ENCODE measurements at places on chromosomes 2 and 18. TPM values are rescaled to one million over a fixed set of nuclear protein-coding genes. Genes with fewer than 3 reads are reported as not detected.

The AGXT gene
- not detected for total RNA-seq

DNA sequence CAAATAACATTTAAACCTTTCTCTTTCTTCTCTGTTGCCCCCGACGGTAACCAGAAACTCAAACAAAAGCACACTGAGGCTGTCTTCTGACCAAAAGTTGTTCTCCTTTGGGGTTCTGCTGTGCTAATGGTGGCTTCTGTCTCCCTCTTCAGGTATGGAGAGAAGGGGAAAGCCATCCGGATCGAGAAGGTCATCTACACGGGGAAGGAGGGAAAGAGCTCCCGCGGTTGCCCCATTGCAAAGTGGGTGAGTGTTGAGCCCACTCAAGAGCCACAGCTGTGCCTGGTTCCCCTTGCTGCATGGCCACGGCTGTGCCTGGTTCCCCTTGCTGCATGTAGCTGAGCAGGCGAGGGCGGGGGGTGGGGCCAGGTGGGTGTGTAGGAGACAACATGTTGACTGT lies 67.4 kb downstream of the BOLA3 start:
- H3K27me3 ChIP-seq: no peaks in the 10 kb centered on the region
- H3K4me3 ChIP-seq: no peak overlapping the region
- DNase-seq: no peak
- no peak overlapping the region for H3K27ac ChIP-seq

DNA sequence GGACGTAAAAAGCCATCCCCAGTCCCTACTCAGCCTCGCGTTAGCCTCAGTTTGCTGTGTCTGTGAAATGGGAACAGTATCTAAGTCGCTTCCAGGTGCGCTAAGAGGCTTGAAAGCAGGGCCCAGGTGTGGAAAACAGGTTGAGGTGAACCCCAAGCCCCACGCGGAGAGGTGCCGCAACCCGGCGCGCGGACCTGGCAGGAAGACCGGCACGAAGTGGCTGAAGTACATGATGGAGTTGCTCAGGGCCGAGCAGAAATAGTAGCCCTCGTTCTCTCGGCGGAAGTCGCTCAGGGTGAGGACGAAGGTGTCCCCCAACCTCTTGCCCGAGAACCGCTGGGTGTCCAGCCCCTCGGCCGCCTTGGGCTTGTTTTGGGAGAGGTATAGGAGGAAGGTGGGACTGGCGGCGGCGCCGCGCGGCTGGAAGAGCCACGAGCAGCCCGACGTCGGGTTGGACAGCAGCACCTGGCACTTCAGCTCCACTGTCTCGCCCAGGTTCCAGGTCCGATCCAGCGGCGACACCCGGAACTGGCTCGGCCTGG lies 508 bp downstream of the CD8A start:
- peak overlapping the region; percentile 84 for H3K27ac ChIP-seq
- H3K4me3 ChIP-seq: peak overlapping the region; percentile 83

DNA sequence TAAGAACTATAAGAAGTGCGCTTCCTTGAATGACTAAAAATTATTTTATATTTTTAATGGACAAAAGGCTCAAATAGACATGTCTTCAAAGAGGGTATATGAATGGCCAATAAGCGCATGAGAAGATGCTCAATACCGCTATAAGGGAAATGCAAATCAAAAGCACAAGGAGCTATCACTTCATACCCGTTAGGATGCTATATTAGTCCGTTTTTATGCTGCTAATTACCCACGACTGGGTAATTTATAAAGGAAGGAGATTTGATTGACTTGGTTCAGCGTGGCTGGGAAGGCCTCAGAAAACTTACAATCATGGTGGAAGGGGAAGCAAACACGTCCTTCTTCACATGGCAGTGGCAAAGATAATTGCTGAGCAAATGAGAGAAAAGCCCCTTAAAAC lies 20.5 kb upstream of the PPP4R1 start:
- H3K36me3 ChIP-seq: no peaks in the 10 kb centered on the region
- no peaks in the 10 kb centered on the region for H3K27me3 ChIP-seq

DNA sequence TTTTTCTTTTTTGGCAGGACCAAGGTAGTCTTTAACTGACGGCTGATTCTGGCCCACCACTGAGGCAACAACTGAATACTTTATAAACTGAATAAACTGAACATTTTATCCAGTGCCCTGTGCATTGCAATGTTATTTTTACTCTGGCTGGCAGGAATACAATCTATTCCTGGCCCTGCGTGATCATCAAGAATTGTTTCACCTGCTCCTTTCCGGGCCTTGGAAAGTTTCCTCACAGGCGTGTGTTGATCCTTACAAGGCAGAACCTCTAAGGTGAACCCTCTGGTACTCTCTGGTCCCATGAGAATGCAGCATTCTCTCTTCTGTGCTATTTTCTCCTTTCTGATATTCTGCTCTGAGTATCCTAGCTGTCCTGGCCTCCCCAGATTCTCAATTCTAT lies 113.7 kb upstream of the KLHL29 start:
- no peaks in the 10 kb centered on the region for H3K36me3 ChIP-seq
- H3K4me1 ChIP-seq: no peaks in the 10 kb centered on the region
- peaks cover 8% of the 10 kb centered on the region for H3K27me3 ChIP-seq
- H3K27ac ChIP-seq: no peak overlapping the region
- H3K4me3 ChIP-seq: no peak overlapping the region

DNA sequence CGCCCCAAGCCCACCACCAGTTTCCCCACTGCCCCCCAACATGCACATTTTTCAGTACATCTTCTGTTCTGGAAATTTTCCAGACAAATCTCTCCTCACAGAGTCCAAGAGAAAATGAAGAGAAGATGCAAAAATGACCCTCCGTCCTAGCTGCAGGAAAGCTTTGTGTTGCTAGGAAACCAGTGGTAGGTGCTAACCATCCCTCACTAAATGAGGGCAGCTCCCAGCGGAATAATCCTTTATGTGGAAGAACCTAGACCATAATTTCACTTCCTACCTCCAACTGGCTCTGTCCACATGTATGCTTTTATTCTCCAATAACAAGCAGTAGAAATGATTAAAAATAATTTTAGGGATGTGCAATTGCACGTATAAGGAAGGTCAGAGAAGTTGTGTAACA lies 311.9 kb upstream of the EPHA4 start:
- no peaks in the 10 kb centered on the region for H3K4me1 ChIP-seq
- no peak for DNase-seq
- no peaks in the 10 kb centered on the region for H3K36me3 ChIP-seq
- H3K27ac ChIP-seq: no peak overlapping the region
- H3K27me3 ChIP-seq: no peaks in the 10 kb centered on the region

The CCDC150 gene
- total RNA-seq: 20.9 TPM

The ERICH2 gene
- total RNA-seq: 0.46 TPM

DNA sequence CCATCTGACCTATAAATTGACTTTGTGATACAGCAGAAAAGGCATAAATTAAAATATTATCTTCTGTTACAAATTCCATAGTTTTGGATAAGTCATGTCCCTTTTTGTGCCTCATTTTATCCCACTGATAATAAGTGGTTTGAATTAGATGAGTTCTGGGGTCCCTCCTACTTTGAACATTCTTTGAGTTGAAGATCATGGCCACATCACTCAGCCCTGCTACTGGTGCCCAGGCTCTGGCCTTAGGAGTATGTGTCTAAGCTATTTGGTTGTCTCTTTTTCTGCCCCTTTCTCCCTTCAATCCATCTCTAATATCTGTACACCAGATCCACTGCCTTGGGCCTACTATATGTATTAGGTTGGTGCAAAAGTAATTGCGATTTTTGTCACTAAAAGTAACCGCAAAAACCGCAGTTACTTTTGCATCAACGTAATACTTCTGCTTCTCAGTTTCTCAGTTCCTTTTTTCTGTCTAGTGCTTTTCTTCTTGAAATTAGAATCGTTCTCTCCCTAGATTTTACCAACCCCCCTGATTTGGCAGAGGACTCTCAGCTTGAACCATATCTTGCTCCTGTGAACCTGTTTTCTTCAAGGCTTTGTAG lies 362.5 kb upstream of the TNP1 start:
- peak overlapping the region; percentile 88 for H3K27ac ChIP-seq
- peak overlapping the region; percentile 62 for H3K4me3 ChIP-seq
- H3K4me1 ChIP-seq: peaks cover 35% of the 10 kb centered on the region
- peaks cover 4% of the 10 kb centered on the region for H3K36me3 ChIP-seq

GRCh38 chr18:55869556-55870501 lies 281.8 kb upstream of the TCF4 start:
- no peaks in the 10 kb centered on the region for H3K36me3 ChIP-seq
- no peak for DNase-seq
- no peaks in the 10 kb centered on the region for H3K4me1 ChIP-seq
- H3K27me3 ChIP-seq: no peaks in the 10 kb centered on the region

- DNase-seq: no peak
- H3K27ac ChIP-seq: no peak overlapping the region
- peaks cover 14% of the 10 kb centered on the region for H3K27me3 ChIP-seq
- H3K4me3 ChIP-seq: no peak overlapping the region
- H3K4me1 ChIP-seq: peaks cover 1% of the 10 kb centered on the region
These were observed 55.3 kb downstream of the VWA3B start for GRCh38 chr2:98142106-98142791.

- no peak overlapping the region for H3K4me3 ChIP-seq
- H3K27me3 ChIP-seq: no peaks in the 10 kb centered on the region
- peaks cover 7% of the 10 kb centered on the region for H3K4me1 ChIP-seq
- peaks cover 31% of the 10 kb centered on the region for H3K36me3 ChIP-seq
- no peak for DNase-seq
These were observed 32.7 kb downstream of the NEMP2 start for GRCh38 chr2:190501702-190502407.

The TNFRSF11A gene
- 5.4 TPM for total RNA-seq

The IRS1 gene
- 4.6 TPM for total RNA-seq

GRCh38 chr2:136212426-136213378 lies 94.8 kb upstream of the CXCR4 start:
- H3K4me1 ChIP-seq: peaks cover 56% of the 10 kb centered on the region
- H3K27ac ChIP-seq: peak overlapping the region; percentile 66
- peaks cover 9% of the 10 kb centered on the region for H3K27me3 ChIP-seq
- H3K36me3 ChIP-seq: peaks cover 16% of the 10 kb centered on the region
- peak overlapping the region; percentile 47 for H3K4me3 ChIP-seq
- peak; percentile 55 for DNase-seq

DNA sequence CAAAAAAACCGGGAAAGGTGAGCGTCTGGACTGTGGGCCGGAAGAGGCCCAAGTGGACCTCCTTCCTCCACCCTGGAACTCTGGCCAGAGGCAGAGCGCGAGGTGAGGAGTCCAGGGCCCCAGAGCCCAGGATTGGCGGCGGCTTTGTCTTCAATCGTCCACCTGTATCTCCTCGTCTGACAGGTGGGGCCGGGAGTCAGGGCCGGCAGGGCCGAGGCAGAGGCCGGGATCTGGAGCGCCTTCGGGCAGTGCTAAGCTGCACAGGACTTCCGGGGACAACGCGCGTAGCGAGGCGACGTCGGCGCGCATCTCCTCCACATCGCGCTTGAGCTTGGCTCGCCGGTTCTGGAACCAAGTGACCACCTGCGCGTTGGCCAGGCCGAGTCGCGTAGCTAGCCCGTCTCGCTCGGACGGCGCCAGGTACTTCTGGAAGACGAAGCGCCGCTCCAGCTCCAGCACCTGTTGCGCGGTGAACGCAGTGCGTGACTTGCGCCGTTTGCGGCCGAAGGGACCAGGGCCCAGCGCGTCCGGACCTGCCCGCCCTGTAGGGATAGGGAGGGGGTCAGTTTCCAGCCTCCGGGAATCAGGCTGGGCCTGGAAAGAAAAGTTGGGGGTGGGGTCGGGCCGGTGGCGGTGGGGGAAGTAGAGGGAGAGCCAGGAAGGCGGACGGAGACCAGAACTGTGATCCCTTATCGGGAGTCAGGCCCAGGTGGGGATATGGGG lies 1.5 kb downstream of the LBX2 start:
- peak; percentile 34 for DNase-seq
- H3K4me1 ChIP-seq: peaks cover 30% of the 10 kb centered on the region
- peaks cover 54% of the 10 kb centered on the region for H3K27me3 ChIP-seq
- peak overlapping the region; percentile 93 for H3K4me3 ChIP-seq
- H3K27ac ChIP-seq: no peak overlapping the region

The DES gene
- not detected for total RNA-seq
